ENCODE measurements at places on chromosomes 6 and 20.

- DNase-seq: no peak
Observed at GRCh38 chr20:37297066-37297736, 7.7 kb downstream of the MANBAL start.

DNA sequence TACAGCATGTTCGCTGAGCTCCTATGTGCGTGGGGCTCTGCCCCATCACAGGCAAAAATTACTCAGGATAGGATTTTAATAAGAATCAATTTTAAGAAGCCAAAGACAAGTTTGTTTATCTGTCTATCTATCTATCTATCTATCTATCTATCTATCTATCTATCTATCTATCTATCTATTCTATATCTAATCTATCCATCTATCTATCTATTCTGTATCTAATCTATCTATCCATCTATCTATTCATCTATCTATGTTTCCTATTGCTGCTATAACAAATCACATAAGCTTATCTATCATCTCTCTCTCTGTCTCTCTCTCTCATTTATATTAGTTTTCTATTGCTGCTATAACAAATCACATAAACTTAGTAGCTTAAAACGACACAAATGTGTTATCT is 1.7 kb downstream of the ARHGAP40 start:
- no peak for DNase-seq

- DNase-seq: no peak
Observed at GRCh38 chr6:35149891-35150566, 8.9 kb upstream of the TCP11 start.

GRCh38 chr6:44932651-44933091 is 395.5 kb upstream of the RUNX2 start:
- no peak for DNase-seq

- DNase-seq: no peak
Observed at GRCh38 chr6:109610590-109610989, 80.4 kb downstream of the AK9 start.

DNA sequence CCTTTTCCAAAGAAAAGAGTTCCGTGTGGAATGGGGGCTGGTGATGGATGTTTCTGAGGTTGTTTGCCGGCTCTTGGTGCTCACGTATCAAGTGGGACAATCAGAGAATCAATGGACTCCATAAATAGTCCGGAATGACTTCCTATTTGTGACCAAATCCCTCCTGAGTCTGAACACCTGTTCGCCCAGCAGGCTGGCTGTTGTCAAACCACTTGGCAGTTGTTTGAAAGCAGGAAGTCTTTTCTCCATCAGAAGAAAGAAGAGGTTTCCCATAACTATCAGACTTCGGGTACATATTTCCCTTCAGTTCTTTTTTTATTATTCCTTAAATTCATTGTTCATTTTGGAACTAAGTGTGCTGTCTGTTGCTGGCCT is 154.7 kb upstream of the RIN2 start:
- DNase-seq: no peak

- no peak for DNase-seq
Observed at GRCh38 chr6:147161974-147162495, 42.2 kb upstream of the STXBP5 start.

Data from activated T-helper 1 cell treated with Interleukin-2 at 50 U/mL for 16 hours (primary cell).